NCI-H2107 (cell line): ENCODE measurements at places on chromosomes 16 and 17.

DNA sequence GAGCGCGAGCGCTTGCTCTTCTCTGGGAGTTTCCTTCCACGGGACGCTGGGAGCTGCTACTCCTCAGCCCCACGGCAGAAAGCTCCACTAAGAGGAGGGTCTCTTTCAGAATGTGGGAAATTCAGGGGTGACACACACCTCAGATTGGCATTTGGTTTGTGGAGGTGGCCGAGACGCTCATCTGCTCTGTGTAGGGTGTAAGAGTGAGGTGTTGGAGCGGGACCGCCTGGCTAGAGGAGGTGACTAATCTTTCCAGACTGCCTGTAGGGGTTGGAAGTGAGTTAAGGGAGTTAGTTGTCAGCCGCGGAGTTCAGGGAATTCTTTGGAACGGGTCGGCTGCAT lies 735 bp downstream of the PSMD11 start:
- DNase-seq = no peak

GRCh38 chr17:5815396-5815795 lies 231.1 kb upstream of the NLRP1 start:
- DNase-seq = no peak

DNA sequence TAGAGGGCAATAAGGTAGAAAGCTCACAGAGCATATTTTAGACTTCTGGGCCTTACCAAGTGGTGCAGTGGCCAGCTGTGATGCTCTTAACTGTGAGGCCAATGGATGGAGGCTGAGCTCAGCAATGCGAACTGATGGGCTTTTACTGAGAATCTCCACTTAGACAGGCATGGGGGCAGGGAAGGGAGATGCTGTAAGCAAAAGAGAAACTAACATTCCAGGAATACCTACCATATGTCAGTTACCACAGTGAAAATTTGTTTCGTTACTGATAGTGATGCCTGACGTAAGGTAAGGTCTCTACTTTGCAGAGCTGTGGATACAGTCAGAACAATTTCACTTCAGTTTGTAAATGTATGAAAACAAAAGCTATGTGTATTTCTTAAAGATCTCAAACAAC lies 250.6 kb upstream of the ZFHX3 start:
- DNase-seq = no peak

- DNase-seq = peak; percentile 29
These were observed 42.0 kb upstream of the TMC5 start for GRCh38 chr16:19375561-19376158.

- DNase-seq = no peak
These were observed 13.5 kb downstream of the FBXO31 start for GRCh38 chr16:87369796-87370719.

- DNase-seq = no peak
These were observed 488 bp upstream of the HAP1 start for GRCh38 chr17:41734949-41735313.

GRCh38 chr17:7748076-7748775 lies 30.7 kb downstream of the DNAH2 start:
- DNase-seq = no peak

- no peak for DNase-seq
These were observed 207.7 kb downstream of the LAT start for GRCh38 chr16:29192329-29193247.

GRCh38 chr17:199806-200545 lies 18.5 kb upstream of the DOC2B start:
- DNase-seq = no peak

DNA sequence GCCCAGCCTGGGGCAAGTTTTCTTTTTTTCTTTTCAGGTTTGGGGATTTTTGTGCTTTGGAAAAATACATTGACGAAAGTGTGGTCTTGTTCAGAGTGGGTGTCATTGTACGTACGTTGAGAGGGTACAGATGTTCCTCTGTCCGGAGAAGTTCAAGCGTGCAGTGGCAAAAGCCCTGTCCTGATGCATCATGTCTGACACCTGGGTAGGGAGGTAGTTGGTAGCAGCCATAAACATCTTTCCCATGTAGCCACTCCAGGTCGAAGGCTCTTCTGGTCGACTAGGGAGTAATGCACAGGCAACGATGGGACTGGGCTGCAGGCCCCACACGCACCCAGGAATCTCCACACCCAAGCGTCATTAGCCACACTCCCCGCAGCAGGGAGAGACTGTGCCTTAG lies 27.4 kb downstream of the WIPI1 start:
- DNase-seq = no peak

DNA sequence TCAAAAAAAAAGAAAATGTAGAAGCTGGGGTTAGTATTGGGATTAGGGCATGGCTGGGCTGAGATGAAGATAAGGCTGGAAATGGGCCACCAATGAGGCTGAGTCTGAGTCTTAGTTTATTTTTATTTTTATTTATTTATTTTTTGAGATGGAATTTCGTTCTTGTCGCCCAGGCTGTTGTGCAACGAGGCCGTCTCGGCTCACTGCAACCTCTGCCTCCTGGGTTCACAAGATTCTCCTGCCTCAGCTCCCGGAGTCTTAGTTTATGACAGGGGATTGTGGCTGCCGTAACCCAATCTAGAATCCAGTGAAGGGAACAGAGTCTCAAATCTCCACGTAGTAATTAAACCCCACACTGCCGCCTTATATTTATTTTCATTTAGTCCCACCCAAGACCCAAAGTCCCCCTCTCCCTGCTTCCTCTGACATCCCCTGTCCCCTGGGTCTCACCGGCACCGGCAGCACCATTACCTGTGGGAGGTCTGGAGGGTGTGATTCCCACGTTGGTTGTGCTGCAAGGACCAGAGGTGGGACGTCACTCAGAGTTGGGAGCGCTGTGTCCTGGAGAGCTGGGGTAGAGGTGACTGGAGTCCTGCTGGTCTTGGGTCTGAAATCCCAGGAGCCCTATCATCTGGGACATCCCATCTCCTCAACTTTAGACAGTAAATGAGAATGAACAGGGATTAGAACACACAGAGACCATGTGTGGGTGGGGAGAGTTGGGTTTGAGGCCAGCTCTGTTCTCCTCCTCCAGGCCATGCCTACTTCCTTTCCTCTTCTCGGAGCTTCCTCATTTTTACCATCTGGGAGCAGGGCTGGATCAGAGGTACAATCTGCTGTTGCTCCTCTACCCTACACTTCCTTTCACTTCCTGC lies at the start of gene CLEC10A:
CLEC10A (minus strand) TSS at position 671 of the 875 bp plus-strand sequence. CDS start 1,439 bp downstream, outside the sequence.
- no peak for DNase-seq

DNA sequence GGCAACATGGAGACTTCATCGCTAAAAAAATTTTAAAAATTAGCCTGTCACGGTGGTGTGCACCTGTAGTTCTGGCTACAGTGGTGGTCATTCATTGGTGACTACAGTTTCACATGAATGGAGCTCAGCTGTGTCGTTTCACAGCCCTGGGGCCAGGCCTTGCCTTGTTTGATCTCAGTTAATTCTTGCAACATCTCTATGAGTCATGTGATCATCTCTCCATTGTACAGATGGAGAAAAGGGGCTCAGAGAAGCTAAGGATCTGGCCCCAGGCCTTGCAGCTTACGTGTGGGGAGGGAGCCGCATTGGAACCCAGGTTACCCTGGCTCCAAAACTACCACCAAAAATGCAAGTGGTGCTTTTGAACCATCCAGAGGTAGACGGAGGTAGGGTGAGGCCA lies 49.4 kb downstream of the GDE1 start:
- no peak for DNase-seq

DNA sequence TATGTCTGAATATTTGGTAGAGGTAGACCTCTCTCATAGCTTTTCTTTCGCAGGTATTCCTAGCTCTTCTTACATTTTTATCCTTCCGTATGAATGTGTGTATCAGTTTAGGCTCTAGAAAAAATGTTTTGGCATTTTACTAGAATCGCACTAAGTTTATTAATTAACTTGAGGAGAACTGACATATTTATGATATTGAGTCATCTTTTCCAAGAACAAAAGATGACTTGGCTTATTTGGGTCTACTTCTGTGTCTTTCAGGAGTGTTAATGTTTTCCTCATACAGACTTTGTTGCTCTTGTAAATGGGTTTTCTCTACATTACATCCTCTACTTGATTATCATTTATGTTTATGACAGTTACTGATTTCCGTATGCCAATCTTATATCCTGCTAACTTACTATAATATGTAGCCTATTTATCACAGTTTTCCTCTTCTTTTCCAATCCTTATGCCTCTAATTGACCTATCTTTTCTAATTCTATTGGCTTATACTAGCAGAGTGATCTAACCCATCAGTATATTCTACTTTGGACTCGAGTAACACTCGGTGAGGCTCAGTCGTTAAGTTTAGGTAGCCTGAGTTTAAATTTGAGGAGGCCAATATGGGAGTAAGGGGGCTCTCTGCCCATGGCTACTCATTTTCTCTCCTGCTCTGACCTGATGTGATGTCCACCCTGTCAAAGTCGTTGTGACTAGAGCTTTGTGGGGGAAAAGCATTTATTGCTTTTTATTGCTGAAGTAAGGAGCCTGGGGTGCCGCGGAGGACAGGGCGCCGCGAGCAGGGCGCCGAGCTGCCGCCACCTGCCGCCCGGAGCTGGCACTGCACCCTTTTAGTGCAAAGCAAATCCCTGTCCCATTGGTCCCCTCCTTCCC lies 20.0 kb downstream of the ST6GALNAC1 start:
- peak; percentile 22 for DNase-seq

GRCh38 chr17:45575126-45575885 lies 84.8 kb upstream of the PLEKHM1 start:
- no peak for DNase-seq

GRCh38 chr17:27535975-27536374 lies 79.7 kb downstream of the KSR1 start:
- DNase-seq = no peak

GRCh38 chr17:68910789-68911431 lies 44.3 kb downstream of the ABCA8 start:
- no peak for DNase-seq

- DNase-seq = no peak
These were observed 658 bp downstream of the SYNRG start for GRCh38 chr17:37608351-37609169.

GRCh38 chr17:34624767-34625383 lies 45.5 kb downstream of the TMEM132E start:
- DNase-seq = no peak

DNA sequence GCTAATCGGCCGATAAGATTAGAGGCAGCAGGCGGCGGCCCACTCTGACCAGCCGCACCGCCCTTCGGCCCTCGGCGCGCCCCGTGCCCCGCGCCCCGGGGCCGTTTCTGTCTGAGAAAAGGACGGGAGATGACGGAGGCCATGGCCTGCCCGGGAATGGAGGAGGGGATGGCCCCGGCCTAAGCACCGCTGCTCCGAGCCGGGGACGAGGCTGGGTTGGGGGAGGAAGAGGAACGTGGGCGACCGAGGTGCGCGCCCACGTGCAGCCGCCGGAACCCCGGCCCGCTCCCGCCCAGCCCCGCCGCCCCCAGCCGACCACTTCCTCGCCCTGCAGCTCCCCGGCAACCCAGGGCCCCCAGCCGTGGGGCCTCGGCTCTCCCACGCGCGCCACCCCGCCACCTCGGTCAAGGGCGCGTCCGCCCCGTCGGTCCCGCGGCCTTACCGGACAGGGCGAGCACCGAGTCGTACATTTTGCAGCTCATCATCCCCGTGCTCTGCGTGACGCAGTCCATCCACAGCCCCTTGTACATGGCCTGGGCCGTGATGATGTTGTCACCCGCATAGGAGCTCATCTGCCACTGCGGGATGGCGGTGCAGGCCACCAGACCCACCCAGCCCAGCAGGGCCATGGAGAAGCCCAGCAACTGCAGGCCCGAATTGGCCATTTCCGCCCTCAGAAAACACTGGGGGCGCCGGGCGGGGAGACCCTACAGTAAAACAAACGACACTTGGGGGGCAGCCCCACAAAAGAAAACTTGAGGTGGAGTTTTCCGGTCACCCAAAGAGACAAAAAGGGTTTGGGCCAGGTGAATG lies 693 bp downstream of the CLDN7 start:
- DNase-seq = no peak

GRCh38 chr16:19179546-19180490 lies 11.8 kb downstream of the SYT17 start:
- DNase-seq = no peak

GRCh38 chr17:58703137-58703915 lies 10.9 kb downstream of the RAD51C start:
- no peak for DNase-seq

DNA sequence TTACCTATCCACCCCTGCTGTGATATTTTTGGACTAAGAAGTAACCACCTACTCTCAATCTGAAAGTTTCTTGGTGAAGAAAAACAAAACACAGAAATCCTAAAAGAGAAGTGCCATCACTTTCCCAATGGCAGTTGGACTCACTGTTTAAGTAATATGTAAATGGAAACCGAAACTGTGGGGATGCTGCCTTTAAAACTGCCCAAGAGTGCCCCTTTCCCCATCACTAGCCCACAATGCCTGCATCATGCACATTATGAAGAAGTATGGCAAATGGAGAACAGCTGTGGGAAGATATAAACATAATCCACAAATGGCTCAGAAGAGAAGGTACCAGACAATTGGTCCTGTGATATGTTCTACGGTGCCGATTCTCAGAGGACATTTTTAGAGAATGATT lies 33.5 kb upstream of the SLC6A2 start:
- no peak for DNase-seq

GRCh38 chr17:16282522-16282921 lies 65.5 kb downstream of the PIGL start:
- DNase-seq = no peak

- DNase-seq = peak; percentile 60
These were observed 6.0 kb downstream of the DOC2A start for GRCh38 chr16:30004811-30005242.
